SK-MEL-5 (cell line): ENCODE measurements at places on chromosomes 7 and 10. TPM values are rescaled to one million over a fixed set of nuclear protein-coding genes. Genes with fewer than 3 reads are reported as not detected.

Gene KIAA1549
- total RNA-seq = 2.7 and 3.0 TPM in 2 replicates

Gene ACHE
- 1.5 and 1.8 TPM in 2 replicates for total RNA-seq

Gene PRF1
- not detected in 2 replicates for total RNA-seq

Gene ADRB1
- total RNA-seq = 2.9 and 3.3 TPM in 2 replicates

Gene GCK
- not detected in 2 replicates for total RNA-seq

Gene WNT16
- total RNA-seq = not detected in 2 replicates

Gene GPR146
- total RNA-seq = 8.4 and 10.4 TPM in 2 replicates

Gene CACNB2
- not detected in 2 replicates for total RNA-seq

Gene NPY
- not detected in 2 replicates for total RNA-seq

Gene IFIT1B
- not detected in 2 replicates for total RNA-seq

Gene ZNF248
- total RNA-seq = 3.6 and 7.2 TPM in 2 replicates

Gene SPDYE2
- not detected in 2 replicates for total RNA-seq

Gene PNLIPRP3
- 13.1 and 13.6 TPM in 2 replicates for total RNA-seq

Gene KLHL7
- total RNA-seq = 44.3 and 60.7 TPM in 2 replicates

Gene FAM25A
- total RNA-seq = not detected in 2 replicates

Gene MOGAT3
- not detected in 2 replicates for total RNA-seq

Gene FMC1
- 17.8 and 21.0 TPM in 2 replicates for total RNA-seq

Gene CUBN
- total RNA-seq = 4.9 and 7.8 TPM in 2 replicates

Gene RARRES2
- total RNA-seq = not detected in 2 replicates

Gene BTBD16
- total RNA-seq = 0.51 TPM in 1 of 2 replicates, not detected in the other

Gene TWIST1
- total RNA-seq = 22.0 and 38.1 TPM in 2 replicates

Gene FAM13C
- 0.21 and 0.67 TPM in 2 replicates for total RNA-seq

Gene OR2A1
- total RNA-seq = not detected in 2 replicates

Gene PIP
- not detected in 2 replicates for total RNA-seq

Gene DDX56
- total RNA-seq = 131 and 138 TPM in 2 replicates

Gene ASB10
- total RNA-seq = not detected in 2 replicates

Gene CALCR
- total RNA-seq = 0.08 TPM in 1 of 2 replicates, not detected in the other

Gene MGMT
- total RNA-seq = 10.3 and 13.4 TPM in 2 replicates

Gene SFTPA1
- not detected in 2 replicates for total RNA-seq

Gene CRYGN
- total RNA-seq = not detected in 2 replicates
